ENCODE measurements at places on chromosomes 7 and 10. TPM values are rescaled to one million over a fixed set of nuclear protein-coding genes. Genes with fewer than 3 reads are reported as not detected.

FKBP6 gene
- total RNA-seq = not detected

TWIST1 gene
- 2.9 TPM for total RNA-seq

TRIM50 gene
- not detected for total RNA-seq

MAGI2 gene
- total RNA-seq = 0.08 TPM

- H3K27ac ChIP-seq = no peak overlapping the region
- peaks cover 2% of the 10 kb centered on the region for H3K4me1 ChIP-seq
- no peak overlapping the region for H3K4me3 ChIP-seq
- no peak for DNase-seq
- no peaks in the 10 kb centered on the region for H3K27me3 ChIP-seq
- no peaks in the 10 kb centered on the region for H3K36me3 ChIP-seq
Observed at GRCh38 chr7:34075523-34076370, 170.4 kb downstream of the BMPER start.

GRCh38 chr10:131588704-131589220 lies 277.2 kb upstream of the TCERG1L start:
- no peak for DNase-seq
- no peaks in the 10 kb centered on the region for H3K36me3 ChIP-seq
- no peaks in the 10 kb centered on the region for H3K27me3 ChIP-seq
- no peaks in the 10 kb centered on the region for H3K4me1 ChIP-seq

DNA sequence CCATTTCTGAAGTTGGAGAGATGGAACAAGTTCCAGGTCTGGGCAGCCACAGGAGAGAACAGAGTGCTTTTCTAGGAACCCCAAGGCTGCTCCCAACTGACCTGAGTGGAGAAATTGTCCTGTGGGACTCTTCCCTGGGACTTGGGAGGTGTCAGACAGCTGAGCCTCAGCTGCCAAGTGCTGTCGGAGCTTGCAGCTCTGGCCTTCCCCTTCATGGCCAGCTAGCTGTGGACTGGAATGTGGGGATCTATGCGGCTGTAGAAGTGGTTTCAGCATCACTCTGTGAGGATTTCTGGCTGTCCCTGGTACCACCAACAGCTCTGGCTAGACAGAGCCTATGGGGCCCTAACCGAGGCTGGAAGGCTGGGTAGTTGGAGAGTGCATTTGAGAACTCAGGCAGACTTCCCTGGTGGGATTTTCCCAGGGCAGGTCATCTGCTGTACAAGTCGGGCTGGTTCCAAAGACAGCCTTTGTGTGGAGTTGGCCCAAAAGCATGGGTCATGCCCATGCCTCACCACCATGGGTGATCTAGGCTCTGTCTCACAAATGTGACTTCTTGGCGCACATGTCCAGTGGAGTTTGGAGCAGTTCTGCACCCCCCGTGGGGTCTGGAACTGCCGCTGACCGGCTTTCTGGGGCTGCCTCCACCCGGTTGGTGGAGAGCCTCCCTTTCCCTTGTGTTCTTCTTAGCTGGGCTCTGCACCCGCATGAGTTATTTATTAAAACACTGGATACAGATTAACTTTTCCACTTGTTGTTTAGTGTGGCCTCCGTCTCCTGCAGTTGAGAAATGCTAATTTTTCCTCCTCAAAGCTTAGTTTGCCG lies 10.9 kb downstream of the SUFU start:
- H3K4me3 ChIP-seq = no peak overlapping the region
- no peak for DNase-seq
- H3K27me3 ChIP-seq = no peaks in the 10 kb centered on the region
- H3K4me1 ChIP-seq = peaks cover 13% of the 10 kb centered on the region

GRCh38 chr10:24242562-24242961 lies 33.6 kb downstream of the KIAA1217 start:
- no peaks in the 10 kb centered on the region for H3K36me3 ChIP-seq
- no peak overlapping the region for H3K27ac ChIP-seq
- peaks cover 15% of the 10 kb centered on the region for H3K27me3 ChIP-seq
- H3K4me3 ChIP-seq = no peak overlapping the region
- no peak for DNase-seq

- H3K36me3 ChIP-seq = no peaks in the 10 kb centered on the region
- no peak overlapping the region for H3K4me3 ChIP-seq
- DNase-seq = peak; percentile 24
- H3K4me1 ChIP-seq = peaks cover 27% of the 10 kb centered on the region
Observed at GRCh38 chr10:3622845-3623621, 162.0 kb downstream of the KLF6 start.

DNA sequence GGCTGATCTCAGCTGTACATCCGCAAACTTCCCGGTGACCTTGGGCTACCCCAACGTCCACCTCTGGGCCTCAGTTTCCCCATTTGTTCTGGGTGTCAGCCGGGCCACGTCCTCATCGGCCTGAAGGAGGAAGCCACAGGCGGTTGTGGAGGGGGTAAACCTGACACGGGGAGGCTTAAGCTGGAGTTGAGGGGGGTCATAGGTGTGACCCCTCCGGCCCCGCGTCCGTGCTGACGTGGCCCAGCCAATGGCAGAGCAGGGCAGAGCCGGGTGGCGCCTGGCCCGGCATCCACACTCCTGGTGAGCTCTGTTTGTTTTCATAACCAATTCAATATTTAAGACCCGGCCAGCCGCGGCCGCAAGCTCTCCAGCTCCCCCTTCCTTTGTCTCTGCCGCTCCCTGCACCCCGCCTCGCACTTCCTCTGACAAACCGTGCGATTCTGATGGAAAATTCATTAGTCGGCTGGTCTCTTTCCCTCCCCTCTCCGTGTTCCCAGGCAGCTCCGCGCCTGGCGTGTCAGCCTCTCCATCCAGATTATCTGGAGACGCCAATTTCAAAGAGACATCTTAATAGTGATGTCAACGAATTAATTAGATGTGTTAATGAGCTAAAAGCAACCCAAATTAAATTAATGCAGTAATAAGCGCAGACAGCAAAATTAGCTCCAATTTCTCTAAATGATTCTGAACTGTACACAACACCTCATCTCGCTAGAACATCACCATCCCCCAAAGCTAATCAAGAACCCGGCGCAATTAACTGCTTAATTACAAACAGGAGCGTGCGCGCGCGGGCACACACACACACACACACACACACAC lies 55.4 kb downstream of the MICALL2 start:
- no peak overlapping the region for H3K27ac ChIP-seq
- DNase-seq = no peak
- no peaks in the 10 kb centered on the region for H3K36me3 ChIP-seq
- peaks cover 30% of the 10 kb centered on the region for H3K27me3 ChIP-seq
- H3K4me1 ChIP-seq = no peaks in the 10 kb centered on the region
- no peak overlapping the region for H3K4me3 ChIP-seq

GRCh38 chr7:141312828-141313521 lies 238.2 kb upstream of the AGK start:
- H3K4me1 ChIP-seq = no peaks in the 10 kb centered on the region
- DNase-seq = no peak
- peaks cover 11% of the 10 kb centered on the region for H3K27me3 ChIP-seq
- no peaks in the 10 kb centered on the region for H3K36me3 ChIP-seq
- no peak overlapping the region for H3K4me3 ChIP-seq
- H3K27ac ChIP-seq = no peak overlapping the region

DNA sequence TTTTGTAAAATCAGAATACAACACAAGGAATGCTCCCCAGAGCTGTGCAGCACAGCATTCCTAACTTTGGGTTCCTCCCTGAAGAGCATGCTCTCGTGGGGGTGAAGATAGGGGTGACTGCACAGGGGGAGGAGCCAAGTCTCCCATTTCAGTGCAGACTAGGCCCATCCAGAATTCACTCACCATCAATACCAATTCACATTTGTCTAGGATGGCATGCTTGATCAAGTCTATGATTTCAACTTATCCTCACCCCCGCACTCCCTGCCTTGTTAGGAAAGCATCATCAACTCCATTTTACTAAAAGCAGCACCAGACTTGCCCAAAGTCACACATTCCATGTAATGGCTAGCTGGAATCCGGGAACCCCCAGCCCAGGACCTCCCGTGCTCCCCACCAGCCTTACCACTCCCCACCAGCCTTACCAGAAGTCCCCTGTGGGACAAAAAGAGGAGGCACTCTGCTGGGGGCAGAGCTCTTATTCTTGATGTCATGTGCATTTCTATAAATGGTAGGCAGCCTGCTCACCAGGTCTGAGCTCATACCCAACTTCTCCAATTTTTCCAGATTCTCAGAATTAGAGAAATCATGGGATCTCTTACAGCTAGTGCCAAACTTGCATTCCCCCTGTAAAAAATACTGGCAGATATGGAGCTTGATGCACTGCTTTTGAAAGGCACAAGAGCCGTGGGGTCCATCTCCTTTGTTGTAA lies 6.2 kb downstream of the PARP12 start:
- peaks cover 92% of the 10 kb centered on the region for H3K36me3 ChIP-seq
- no peak for DNase-seq
- H3K27ac ChIP-seq = no peak overlapping the region

DNA sequence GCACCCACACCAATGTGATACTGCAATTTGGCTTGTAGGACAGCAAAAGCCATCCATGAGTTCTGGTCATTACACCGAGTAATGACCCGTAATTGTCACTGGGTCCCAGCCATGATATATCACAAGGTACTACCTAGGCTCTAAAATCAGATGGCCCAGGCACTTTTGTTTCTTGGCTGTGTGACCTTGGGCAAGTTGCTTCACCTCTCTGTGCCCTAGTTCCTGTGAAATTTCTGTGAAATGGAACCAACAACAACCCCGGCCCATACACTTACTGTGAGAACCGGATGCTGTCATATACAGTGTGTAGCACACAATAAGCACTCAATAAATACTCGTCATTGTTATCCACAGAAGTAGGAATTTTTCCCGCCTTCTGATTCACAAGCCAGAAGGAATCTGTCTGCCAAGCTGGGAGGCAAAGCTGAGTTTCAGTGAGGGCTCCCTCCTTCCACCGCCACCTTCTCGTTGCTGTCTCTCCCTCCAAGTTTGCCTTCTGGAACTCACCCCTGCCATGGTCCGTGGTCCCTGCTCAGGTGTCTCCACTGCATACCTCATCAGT lies 6.4 kb upstream of the CYTH3 start:
- H3K27ac ChIP-seq = no peak overlapping the region
- peaks cover 11% of the 10 kb centered on the region for H3K27me3 ChIP-seq
- peaks cover 3% of the 10 kb centered on the region for H3K4me1 ChIP-seq
- DNase-seq = no peak
- H3K4me3 ChIP-seq = no peak overlapping the region

- no peak overlapping the region for H3K4me3 ChIP-seq
- H3K27me3 ChIP-seq = no peaks in the 10 kb centered on the region
- H3K36me3 ChIP-seq = no peaks in the 10 kb centered on the region
- DNase-seq = no peak
- H3K4me1 ChIP-seq = no peaks in the 10 kb centered on the region
Observed at GRCh38 chr7:117858712-117859111, 14.5 kb downstream of the CTTNBP2 start.

- no peaks in the 10 kb centered on the region for H3K36me3 ChIP-seq
- H3K27ac ChIP-seq = no peak overlapping the region
- H3K4me3 ChIP-seq = no peak overlapping the region
- H3K4me1 ChIP-seq = no peaks in the 10 kb centered on the region
Observed at GRCh38 chr10:123704812-123705211, 38.7 kb downstream of the GPR26 start.

DNA sequence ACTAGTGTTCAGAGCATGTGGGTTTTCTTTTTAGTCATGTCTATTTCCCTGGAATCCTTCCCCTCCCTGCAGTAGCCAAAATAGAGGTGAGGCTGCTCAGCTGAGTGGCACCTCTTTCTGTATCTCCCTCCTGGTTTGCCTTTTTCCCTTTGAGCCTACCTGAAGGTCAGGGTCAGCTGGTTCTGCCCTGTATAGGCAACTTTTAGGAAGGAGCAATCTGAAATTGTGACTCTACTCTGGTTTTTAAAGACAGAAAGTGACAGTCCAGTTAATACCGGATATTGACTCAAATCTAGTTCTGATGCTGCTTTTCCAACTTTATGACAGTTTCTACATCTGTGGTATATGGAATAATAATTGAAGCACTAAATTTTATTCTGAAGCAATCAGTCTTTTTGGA lies 26.0 kb downstream of the CCM2 start:
- DNase-seq = no peak
- H3K4me3 ChIP-seq = peak overlapping the region; percentile 40
- H3K36me3 ChIP-seq = peaks cover 65% of the 10 kb centered on the region
- peaks cover 64% of the 10 kb centered on the region for H3K4me1 ChIP-seq
- peak overlapping the region; percentile 77 for H3K27ac ChIP-seq

DNA sequence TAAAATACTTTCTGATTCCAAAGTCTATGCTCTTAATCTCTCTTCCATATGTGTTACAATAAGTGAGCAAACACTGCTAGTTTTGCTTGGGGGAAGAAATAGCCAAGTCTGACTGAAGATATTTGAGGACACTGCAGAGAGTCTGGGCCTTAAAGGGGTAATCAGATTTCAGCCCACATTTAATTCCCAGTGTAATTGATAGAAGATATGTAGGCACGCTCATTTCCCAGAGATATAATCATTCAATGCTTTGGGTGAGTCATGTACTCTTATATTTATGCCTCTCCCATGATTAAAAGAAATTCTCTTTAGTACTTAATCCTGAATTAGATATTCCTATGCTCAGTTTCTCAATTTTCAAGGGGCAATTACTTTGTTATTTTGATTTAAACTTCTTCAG lies 178.1 kb upstream of the POM121L12 start:
- no peaks in the 10 kb centered on the region for H3K27me3 ChIP-seq
- H3K27ac ChIP-seq = no peak overlapping the region
- no peak for DNase-seq
- no peak overlapping the region for H3K4me3 ChIP-seq
- no peaks in the 10 kb centered on the region for H3K4me1 ChIP-seq
- no peaks in the 10 kb centered on the region for H3K36me3 ChIP-seq

Measured in activated CD4-positive, alpha-beta memory T cell treated with anti-CD3 and anti-CD28 coated beads, Interleukin-2, amount 10 ng/mL, durations not matched to agents 7 days and 5 days (primary cell).